ENCODE measurements at places on chromosomes 1 and 21.

- no peak for DNase-seq
Observed at GRCh38 chr1:207286786-207287468, 34.6 kb upstream of the CD55 start.

DNA sequence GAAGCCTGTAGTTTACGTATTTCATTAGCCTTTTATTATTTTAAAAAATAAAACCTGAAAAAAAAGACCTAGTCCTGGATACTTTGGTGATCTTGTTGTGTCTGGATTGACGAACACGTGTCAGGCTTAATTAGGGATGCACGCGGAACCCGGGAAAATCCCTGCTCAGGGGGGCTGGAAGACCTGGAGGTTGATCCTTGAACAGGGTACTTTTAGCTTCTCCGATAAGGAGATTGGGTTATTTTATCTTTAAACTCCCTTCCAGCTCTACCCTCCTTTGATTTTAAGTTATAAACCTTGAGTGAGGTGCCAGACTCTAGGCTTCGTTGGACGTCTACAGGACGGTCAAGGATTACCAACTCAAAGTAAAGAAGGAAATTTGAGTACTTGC is 552 bp upstream of the ZNF691 start:
- DNase-seq: no peak

GRCh38 chr1:160115545-160116282 is at the start of gene ATP1A2:
TSS of gene ATP1A2 (plus strand) at chr1:160115759. CDS start at chr1:160115862, 103 bp downstream.
- DNase-seq: no peak

- DNase-seq: no peak
Observed at GRCh38 chr1:198359024-198359653, 181.3 kb downstream of the ATP6V1G3 start.

GRCh38 chr1:29121516-29121935 is 2.2 kb downstream of the TMEM200B start:
- no peak for DNase-seq

DNA sequence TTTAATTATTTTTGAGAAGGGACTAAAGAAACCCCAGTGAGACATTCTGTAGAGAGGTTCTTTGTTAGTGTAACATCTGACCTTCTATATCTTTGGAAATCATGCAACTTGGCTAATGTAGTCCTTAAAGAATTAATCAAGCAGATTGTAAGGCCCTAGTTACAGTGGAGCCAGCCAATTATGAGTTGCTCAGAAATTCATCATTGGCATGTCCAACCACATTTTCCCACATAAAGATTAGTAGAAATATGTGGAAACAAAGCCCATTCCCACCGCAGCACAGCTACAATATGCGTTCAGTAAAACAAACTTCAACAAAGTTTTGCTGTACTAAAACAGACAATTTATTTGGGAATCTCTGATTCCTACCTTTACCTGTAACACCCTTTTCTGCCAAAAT is 27.8 kb downstream of the WNT2B start:
- DNase-seq: no peak

GRCh38 chr1:36369061-36369861 is 16.5 kb downstream of the STK40 start:
- no peak for DNase-seq

DNA sequence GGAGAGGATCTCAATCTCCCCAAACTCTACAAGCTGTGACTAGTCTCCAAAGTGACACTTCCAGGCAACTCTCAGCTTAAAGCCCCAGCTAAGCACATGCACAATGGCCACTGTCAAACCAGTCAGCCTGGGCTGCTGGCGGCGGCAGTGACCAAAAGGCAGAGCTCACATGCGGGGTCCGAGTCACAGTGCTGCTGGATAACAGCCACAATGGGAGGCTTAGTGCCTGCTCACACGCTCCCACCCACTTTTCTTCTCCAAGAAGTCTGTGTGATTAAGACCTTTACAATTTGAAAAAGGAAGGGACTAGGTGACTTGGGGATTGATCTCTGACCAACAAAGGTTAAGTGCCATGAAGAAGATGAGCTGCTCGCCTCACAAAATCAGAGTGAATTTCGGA is 16.8 kb downstream of the RIPK4 start:
- no peak for DNase-seq

GRCh38 chr1:159030877-159031447 is 21.3 kb downstream of the IFI16 start:
- no peak for DNase-seq

DNA sequence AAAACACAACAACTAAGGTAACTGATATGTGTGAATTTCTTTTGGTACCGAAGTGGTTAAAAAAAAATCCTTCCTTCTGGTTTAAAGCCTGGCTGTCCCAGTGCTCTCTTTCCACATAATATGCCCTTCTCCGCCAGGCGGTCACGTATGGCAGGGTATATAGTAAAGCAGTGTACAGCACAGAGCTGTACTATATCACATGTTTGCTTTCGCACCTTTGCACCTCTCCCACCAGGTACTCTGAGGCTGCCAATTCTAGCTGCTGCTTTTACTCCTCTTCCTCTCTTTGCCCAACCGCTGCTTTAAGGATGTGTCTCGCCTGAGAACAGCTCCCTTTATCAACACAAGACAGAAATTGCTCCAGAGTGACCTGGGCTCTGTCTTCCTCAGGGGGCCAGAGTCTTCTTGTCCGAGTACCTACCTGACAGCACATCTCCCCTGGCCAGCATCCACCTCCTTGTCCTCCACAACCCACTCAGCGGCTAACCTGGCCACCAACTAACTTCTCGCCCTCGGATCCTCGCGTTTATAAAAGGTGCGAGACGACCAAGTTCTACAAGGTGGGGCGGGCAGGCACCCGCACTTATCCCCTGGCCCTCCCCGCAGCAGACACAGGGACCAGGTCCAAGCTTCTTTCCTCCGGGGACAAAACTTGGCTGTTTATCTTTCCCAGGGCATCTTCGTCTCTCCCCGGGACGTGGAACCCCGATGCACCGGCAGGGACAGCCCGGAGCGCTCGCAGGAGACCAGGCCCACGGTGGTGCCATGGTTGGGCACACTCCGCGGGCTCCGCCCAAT is 1.6 kb downstream of the COLGALT2 start:
- DNase-seq: no peak

GRCh38 chr1:203324105-203325025 is 19.0 kb downstream of the BTG2 start:
- DNase-seq: no peak

- no peak for DNase-seq
Observed at GRCh38 chr1:3768811-3769390, 3.6 kb upstream of the SMIM1 start.

GRCh38 chr1:22500471-22500870 is 48.8 kb downstream of the ZBTB40 start:
- DNase-seq: no peak

GRCh38 chr1:100718581-100718980 is 961 bp upstream of the VCAM1 start:
- DNase-seq: no peak

DNA sequence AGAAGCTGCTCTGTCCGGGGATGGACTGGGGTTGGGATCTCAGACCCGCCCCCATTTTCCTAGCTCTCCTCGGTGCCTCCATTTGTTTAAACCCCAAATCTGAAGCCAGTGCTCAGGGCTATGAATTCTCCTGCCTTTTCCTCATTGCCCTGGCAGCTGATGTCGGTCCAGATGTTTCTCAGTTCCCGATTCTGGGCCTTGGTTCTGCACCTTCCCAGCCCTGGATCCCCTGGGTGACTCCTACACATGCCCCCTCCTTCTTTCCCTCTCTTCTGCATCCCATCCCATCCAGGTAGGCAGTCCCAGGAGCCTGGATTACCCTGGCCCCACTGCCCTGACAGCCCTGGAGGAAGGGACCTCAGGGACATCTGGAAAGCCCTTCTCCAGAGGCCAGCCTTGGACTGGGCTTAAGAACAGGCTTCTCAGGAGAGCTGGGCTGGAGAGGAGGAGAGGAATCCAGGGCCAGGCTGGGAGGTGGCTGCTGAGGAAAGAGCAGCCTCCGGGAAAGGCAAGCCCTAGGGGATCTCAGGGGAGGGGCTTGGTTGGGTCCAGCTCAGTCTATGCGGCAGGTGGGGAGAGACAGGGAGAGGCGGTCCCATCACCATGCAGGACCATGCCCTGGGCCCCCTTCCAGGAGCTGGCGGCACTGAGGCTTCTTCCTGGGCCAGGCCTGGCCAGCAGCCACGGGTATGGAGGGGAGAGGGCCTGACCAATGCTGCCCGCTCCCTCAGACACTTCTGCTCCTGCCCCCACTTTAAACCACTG is 6.8 kb upstream of the EPS8L3 start:
- peak; percentile 35 for DNase-seq

DNA sequence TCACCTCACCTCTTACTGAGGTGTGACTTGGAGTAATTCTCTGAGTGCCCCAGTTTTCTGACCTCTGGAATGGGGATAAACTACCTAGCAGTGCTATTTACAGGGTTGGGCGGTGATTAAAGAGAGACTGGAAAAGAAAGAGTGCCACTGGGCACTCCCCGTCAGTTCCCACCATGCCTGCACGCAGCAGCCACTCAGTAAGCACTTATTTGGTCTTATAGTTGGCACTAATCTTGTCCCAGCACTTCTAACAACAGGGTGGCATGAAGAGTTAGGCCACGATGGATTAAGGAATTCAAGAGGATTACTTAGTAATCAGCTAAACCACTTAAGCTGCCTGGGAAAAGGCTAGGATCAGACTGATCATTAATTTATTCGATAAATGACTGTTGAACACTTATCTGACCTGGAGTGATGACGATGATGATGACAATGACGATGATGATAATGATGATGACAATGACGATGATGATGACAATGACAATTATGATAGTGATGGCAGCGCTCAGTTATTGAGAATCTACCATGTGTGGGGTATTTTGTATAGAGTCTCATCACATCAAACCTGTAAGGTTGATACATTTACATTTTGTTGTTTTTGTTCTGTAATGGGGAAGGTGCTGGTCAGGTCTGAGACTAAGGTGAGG is 5.4 kb downstream of the CITED4 start:
- DNase-seq: no peak

DNA sequence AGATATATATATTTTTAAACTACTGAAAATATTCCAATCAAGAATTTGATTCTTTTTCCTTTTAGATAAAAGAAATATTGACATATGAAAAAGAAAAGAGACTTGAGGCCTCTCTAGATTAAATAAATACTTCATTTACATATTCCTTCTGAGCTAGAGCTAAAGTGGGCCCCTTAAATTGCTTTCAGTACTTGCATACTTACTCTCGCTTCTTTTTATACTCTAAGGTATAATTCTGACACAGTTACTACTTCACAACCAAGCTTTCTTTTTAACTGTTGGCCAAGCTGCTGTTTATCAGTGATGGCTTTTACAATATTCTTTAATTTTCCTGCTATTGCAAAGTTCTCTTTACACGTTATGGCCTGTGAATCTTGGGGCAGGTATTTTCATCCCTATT is 24.6 kb downstream of the EXTL2 start:
- no peak for DNase-seq

DNA sequence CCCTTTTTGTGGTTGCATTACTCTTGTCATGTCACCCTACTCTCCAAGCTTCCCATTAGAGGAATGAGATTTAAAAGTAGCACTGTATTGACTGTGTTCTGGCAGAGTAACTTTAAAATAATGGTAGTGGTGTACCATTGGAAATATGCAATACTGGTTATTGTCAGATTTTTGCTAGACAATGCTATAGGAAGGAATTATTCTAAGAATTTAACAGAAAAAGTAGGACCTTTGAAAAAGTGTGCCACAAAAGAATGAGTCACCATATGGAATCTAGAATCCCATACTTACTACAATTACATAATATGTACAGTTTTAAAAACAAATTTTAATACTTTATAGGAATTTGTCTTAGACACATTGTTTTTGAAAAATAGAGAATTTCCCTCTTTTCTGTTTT is 13.8 kb downstream of the MIER1 start:
- no peak for DNase-seq

DNA sequence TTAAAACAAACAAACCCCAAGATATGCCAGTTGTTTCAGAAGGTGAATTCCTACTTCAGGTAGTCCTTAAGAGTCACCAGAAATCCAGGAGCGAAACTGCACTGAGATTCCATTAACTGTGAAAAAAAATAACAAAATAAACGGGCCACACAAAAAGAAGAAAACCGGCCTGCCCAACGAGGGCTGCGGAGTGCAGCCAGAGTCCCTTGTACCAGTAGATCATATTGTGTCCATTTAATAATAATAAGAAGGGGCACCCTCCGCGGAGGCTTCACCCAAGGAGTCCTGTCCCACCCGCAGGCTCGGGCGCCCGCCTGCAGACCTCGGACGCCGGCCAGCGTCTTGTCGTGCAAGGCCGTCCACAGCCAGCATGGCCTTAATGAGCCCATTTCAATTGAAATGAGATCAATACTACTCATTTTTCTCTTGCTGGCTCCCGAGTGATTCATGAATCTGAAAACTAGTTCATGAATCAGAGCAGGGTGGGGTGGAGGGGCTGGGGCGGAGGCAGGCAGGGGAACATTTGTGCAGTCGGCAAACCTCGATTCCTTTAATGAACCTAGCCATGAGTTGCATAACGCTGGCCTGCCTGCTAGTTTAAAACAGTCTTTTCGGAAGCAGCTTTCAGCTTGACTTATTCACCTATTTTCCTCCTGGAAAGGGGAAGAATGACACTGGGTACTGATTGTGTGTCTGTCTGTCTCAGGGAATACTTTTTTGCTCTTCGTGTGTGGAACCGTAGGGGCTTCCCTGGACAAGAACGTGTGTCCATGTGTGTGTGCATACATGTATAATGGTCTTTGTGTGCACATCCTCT is 113.1 kb upstream of the IRF2BP2 start:
- DNase-seq: peak; percentile 81

DNA sequence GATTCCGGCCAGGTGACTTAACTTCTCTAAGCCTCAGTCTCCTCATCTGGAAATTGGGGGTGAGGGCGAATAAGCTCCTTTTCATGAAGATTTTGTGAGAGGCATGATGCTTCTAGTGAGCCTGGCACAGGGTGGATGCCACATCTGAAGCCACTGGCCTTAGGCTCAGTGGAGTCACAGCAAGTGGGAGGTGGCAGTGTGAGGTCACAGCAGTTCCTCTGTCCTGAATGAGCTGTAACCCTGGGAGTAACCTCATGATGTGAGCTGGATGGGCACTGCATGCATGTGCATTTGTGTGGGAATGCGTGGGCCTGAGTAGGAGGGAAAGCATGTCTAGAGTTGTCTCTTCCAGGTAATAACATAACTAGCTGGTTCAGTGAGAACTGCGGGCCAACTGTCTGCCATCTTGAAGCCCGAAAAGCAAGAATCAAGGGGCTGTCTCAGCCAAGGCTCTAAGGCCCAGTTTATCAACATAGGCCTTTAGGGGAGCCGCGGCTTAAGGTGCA is 27.0 kb upstream of the HTR1D start:
- no peak for DNase-seq

- no peak for DNase-seq
Observed at GRCh38 chr21:33317145-33317544, 7.6 kb upstream of the IFNAR1 start.

DNA sequence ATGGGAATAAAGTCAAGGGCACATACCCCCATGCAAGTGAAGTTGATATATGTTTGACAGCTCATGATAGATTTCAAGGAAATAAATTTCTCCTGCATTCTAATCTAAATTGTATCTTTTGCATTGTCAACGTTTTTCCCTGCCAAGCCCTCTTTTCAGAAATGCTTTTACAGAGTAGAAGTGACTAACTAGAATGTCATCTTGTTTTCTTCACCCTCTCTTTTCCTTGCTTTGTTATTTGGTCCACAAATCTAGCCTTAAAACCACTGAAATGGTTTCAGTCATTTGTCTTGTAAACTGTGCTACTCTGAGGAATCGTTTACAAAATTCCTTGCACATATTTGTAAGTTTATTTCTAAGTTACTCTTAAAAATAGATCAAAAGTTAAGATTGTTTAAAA is 600.8 kb upstream of the CXADR start:
- no peak for DNase-seq

GRCh38 chr1:22563671-22564602 is 648 bp downstream of the EPHA8 start:
- DNase-seq: no peak

All from RWPE2 (cell line).